ENCODE measurements at places on chromosomes 13 and 19.

GRCh38 chr13:112877066-112877465 lies 91.9 kb upstream of the MCF2L start:
- DNase-seq, result no peak

- DNase-seq, result no peak
These were observed 1697.9 kb downstream of the PCDH9 start for GRCh38 chr13:65532231-65532630.

DNA sequence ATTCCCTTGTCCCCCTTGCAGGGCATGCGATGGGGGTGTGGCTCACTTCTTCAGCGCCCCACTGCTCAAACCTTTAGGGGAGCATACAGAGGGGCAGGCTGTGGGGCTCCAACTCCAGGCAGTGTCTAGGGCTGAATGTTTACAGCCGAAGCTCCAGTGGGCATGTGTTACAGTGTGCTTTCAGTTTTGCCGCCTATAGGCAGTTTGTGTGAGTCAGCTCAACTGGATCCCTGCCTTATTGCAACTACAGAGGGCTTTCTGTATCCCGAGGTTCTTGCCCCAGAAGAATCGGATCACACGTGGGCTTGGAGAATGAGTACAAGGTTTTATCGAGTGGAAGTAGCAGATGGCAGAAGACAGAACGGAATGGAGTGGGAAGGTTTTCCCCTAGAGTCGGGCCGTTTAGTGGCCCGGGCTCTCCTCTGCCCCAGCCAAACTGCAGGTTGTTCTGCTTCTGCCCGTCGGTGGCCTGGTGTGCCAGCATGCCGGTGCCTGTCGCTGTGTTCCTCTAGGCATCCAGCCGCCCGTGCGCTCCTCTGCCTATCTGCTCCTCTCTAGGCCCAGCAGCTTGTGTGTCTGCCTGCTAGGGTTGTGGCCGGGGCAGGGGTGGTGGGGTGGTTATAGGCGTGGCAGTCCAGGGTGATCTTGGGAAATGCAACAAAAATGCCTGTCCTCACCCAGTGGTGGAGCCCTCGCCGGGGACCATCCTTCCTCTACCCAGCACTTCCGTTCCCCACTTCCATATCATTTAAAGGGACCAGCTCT lies 435.9 kb upstream of the SGCG start:
- no peak for DNase-seq

DNA sequence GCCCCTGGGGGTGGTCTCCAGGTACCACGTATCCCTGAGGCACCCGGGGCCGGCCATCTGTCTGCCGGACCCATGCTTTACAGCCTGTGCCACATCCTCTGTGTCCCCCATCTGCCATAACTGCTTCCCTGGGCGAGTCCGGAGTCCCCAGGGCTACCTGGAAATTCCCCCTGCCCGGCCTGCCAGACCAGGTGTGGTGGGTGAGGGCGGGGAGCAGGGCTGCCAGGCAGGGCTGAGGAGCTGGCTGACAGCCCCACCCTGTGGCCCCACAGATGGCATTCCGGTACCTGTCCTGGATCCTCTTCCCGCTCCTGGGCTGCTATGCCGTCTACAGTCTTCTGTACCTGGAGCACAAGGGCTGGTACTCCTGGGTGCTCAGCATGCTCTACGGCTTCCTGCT lies 10.3 kb upstream of the RELB start:
- no peak for DNase-seq

- DNase-seq, result no peak
These were observed 43.1 kb downstream of the SERP2 start for GRCh38 chr13:44416744-44417143.

- no peak for DNase-seq
These were observed 311.3 kb downstream of the FGF14 start for GRCh38 chr13:102090532-102090931.

GRCh38 chr19:38284422-38284821 lies 19.6 kb upstream of the C19orf33 start:
- no peak for DNase-seq

GRCh38 chr19:35439921-35440320 lies 8.1 kb upstream of the FFAR2 start:
- DNase-seq, result no peak

DNA sequence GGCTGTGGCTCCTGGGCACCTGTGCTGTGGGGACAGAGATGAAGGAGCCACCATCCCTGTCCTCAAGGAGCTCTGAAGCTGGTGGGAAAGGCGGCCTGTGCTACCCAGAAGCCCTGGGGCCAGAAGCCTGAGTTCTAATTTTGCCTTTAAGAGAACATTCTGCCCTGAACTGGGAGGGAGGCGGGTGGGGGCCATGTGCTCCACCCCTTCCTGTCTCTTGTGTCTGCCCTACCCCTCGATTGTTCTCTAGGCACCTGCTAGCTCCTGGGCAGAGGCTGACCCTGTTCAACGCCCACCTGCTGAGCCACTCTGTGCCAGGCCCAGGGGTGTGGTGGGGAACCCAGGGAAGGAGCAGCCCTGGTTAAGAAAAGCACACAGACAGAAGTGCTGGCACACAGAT lies 5.9 kb downstream of the TRAPPC6A start:
- no peak for DNase-seq

- DNase-seq, result no peak
These were observed 1709.2 kb upstream of the PCDH20 start for GRCh38 chr13:63124863-63125262.

DNA sequence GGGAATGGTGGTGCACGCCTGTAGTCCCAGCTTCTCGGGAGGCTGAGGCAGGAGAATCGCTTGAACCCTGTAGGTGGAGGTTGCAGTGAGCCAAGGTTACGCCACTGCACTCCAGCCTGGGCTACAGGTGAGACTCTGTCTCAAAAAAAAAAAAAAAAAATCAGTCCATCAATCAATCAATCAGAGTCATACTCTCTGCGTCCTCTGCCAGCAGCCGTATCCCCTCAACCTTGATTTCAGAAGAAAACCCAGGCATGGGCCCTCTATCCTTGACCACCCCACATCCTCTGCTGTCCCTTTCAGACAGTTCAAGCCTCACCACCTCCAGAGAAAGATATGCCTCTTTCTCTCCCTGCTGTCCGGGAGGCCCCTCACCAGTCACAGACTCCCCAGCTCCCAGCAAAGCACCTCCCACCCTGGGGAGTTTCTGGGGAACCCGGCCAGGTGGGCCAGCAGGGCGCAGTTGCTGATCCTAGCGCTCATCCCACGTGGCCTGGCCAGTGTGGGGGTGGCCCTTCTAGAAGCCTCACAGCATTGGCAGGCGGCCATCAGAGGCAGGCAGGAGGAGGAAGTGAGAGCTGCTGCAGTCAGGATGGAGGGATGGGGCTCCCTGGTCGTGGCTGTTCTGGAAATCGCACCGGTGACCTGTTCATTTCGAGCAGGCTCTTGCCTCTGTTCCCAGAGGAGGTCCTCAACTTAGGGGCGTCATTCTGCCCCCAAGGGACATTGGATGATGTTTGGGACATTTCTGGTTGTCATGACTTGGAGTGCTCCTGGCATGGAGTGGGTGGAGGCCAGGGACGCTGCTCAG lies 10.2 kb upstream of the JSRP1 start:
- no peak for DNase-seq

GRCh38 chr13:23796551-23796950 lies 92.6 kb downstream of the MIPEP start:
- no peak for DNase-seq

- DNase-seq, result no peak
These were observed 36.5 kb downstream of the STARD13 start for GRCh38 chr13:33249066-33249465.

- no peak for DNase-seq
These were observed 7.2 kb downstream of the FUT5 start for GRCh38 chr19:5863030-5863665.

DNA sequence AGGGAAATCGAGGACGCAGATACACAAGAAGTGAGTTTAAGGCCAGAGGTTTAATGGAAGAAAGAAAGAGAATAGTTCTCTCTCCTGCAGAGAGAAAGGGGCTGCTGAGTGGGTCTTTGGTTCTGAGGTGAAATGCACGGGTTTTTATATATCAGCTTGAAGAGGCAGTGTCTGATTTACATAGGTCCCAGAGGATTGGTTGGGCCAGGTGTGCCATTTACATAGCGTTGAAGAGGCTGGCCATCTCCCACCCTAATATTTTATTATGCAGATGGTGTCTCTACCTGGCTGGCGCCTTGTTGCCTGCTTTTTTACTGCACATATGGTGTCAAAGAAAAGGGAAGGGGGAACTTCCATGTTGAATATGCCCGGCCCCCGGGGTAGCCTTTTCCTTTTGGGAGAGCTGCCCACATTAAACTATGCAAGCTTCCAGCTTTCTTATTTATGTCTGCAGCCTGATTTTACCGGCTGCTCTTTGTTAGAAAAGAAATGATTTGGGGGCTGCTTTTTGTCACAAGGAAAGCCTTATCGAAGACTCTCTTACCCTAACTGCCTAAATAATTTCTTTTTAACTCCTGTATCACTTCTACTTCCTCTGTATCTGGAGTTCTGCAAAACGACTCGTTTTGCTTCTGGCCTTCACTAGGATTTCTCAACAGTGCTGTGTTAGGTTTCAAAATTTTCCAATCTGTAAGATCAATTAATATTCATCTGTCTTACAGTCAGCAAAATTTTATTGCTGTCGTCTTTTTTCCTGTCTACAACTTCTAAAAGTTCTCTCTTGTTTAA lies 268.5 kb downstream of the B3GLCT start:
- no peak for DNase-seq

DNA sequence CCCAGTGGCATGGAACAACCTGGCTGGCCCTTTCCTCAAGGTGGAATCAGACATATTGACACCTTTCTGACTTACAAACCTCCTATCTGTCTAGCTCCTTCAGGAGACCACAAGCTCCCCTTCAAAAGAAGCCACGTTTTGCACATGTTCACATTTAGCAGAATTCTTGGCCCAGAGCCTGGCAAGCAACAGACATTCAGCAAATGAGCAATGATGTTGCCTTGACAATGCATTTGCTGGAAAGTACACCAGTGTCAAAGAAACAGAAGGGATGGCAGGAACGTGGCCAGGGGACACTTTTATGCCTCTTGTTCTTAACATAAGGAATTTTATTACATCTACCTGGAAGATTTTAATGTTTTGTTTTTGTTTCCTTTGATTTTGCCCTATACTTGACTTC lies 85.5 kb upstream of the FGF14 start:
- DNase-seq, result no peak

Data from cortex of kidney (tissue), 1 donor.